Suppressor macrophage treated with lipopolysaccharide for 1 hour (primary cell): ENCODE measurements at places on chromosomes 16 and 17.

DNA sequence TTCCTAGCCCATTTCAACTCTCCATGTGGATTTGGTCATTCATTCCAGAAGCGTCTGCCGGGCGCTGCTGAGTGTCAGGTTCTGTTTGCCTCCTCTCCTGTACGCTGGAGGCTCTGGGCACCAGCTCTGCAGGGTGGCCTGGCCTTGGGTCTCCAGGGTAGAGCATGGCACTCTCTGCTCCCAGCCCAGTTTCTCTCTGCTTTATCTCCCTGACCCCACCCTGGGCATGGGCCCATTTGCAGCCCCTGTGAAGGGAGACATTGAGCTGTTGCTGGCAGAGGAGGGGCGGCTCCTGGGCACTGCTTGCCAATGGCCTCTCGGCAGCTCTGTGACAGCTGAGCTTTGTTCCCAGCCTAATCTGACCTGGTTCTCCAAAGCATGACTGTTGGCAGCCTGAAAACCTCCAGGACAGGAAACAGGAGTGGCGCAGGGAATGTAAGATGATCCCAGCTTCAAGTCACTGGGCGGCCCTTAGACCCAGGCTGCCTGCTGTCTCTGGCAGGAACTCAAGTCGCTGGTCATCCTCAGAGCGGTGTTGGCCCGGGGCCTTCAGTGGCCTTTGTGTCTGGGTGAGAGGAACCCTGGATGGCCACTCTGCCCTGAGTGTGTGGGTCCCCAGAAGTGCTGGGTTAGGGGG is 146.8 kb downstream of the SEC14L1 start:
- no peak for DNase-seq

DNA sequence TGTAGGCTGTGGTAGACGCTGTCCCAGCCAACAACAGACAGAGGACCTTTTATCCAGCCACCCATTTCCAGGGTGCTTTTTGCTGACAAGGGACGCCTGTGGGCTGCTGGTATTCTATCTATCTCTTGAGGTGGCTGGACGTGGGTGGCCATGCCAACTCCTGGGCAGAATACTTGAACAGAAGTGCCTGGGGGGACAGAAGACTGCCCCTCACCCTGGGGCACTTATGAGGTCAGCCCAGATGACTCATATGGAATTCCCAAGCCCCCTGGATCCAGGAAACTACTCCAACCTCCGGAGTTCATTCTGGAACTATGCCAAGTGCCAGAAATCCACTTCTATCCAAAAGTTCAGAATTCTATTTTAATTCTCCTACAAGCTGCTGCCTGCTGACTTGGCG is 61.3 kb downstream of the CDRT4 start:
- DNase-seq, result no peak

DNA sequence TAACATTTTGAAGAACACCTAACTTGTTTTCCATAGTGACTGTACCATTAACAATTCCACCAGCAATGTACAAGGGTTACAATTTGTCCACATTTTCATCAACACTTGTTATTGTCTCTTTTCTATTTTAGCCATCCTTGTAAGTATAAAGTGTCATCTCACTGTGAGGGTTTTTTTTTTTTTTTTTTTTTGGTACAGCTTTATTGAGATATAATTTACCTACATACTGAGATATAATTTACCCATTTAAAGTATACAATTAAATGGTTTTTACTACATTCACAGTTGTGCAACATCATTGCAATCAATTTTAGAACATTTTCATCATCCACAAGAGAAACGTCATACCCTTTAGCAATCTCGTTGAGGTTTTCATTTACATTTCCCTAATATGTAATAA is 17.9 kb upstream of the TMIGD1 start:
- DNase-seq, result peak; percentile 64

GRCh38 chr16:2026461-2027023 is at the start of gene NHERF2:
Gene NHERF2 (plus strand): TSS chr16:2026902. CDS start chr16:2027006, 104 bp downstream.
- DNase-seq, result peak; percentile 51

- DNase-seq, result no peak
Measured at GRCh38 chr17:70702683-70703255, 533.4 kb downstream of the KCNJ2 start.
